ENCODE measurements at places on chromosomes 1 and 21.

DNA sequence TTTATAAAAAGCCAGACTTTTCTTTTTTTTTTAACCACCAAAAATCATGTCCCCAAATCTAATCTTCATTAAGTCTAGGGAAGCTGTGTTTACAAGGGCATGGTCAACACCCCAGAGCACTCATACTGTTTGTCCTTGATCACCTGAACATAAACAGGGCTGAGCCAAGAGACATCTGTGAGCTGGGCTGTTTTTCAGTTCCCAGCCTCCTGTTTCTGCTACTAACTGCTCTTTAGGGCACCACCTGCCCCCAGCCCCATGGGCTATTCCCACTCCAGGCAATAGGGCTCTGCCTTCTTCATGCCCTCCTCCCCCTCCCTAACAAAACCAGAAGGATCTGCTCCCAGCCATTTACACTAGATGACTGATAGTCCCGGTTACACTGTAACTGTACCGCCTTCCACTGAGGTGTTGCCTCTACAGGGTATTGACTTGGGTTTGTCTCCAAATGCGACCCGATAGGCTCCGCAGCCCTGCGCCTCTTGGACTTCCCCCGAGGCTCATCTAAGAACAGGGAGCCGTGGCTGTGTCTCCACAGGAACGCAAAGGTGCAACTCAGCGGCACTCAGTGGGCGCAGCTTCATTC, 11.7 kb upstream of the SLC26A9 start:
- no peak for DNase-seq

DNA sequence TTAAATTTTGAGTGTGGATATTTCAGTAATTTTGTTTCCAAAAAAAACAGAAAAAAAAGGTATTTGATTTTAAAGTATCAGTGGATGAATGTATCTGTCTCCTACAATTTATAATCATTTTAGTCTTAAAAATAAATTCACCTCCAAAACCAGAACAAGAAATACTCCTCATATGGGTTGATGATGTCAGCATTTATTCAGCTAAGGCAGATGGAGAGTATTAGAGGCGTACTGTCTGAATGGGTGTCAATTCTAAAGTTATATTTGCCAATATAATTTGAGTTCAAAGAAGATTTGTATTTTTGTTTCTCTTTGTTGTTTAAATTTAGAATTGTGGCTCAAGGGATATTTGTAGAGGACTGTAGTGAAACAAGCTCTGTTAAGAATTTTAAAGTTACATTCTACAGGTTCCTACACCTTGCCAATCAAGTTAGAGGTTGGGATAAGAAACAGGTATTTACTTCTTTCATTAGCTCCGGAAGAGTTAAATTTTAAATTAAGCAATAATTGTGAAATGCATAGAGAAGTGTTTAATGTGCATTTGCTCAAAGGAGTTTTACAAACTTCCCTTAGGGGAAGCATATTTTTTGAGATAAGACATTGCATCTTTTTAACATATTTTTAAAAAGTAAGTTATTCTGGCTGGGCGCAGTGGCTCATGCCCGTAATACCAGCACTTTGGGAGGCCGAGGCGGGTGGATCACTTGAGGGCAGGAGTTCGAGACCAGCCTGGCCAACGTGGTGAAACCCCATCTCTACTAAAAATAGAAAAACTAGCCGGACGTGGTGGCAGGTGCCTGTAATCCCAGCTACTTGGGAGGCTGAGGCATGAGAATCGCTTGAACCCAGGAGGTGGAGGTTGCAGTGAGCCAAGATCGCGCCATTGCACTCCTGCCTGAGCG, 1.2 kb downstream of the PLA2G4A start:
- no peak for DNase-seq

DNA sequence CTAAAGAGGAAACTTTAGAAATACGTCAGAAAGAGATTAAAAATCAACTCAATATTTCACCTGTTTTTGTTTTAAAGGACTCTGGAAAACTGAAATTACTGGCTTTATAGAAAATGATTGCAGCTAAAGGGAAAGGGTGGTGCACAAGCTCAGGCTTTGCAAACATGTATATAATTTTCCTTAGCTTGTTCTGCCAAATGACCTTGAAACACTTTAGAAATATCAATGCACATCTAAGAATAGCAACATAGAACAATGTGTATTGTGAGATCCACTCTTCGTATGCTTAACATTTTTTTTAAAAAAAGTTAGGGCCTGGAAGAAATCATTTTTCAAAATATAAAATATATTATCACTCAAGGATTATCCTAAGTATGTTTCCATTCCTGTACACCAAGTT, 143.9 kb downstream of the NTPCR start:
- DNase-seq = no peak

DNA sequence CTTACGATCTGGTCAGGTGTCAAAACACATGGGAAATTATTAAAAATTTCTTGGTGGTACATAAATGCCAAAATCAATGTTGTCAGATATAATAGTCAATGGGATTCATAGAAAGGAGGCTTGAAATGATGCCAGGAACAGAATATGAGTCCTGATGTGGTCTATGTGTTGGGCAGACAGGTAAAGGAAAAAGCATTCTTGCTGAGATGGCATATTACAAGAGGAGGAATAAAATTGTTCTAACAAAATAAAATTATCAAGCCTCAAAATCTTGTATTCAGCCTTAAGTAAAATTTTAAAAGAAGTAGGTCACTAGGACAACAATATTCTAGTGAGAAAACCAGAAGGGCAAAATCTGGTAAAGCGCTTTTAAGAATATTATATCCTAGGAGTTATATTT, 30.9 kb upstream of the EDEM3 start:
- no peak for DNase-seq

DNA sequence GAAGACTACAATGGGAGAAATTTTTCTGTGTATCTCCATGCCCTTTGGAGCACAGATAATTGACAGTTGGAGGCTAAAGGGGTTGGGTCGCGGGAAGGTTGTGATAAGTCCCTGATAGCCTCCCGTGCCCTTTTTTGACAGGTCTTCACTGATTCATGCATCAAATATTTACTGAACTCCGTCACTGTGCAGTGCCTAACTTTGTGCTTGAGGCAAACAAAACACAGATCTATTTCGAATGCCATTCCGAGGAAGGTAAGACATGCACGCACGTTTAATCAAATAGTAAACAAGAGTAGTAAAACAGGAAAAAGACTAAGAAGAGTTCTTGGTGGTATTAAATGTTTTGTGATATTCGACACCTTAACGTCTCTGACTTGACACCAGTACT, 494 bp upstream of the PIP5K1A start:
- DNase-seq = no peak

- no peak for DNase-seq
Measured at GRCh38 chr1:219686171-219686570, 73.3 kb upstream of the ZC3H11B start.

DNA sequence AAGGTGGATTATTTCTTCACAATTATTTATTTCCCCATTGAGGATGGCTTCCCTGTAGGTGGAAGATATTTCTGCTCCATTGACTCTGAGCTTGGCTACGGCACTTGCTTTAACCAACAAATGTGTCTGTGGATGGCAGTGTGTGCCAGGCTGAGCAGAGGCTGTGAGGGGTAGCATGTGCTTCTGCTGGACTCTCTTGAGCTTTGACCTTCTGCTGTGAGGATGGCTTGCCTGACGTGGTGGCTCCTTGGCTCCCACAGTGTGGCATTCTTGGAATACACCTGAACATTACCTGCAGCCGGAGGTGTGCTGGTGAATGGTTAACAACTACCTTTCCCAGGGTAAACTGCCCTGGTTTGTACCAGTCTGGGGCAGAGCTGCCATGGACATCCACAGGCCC, 46.8 kb downstream of the WDR3 start:
- no peak for DNase-seq

- DNase-seq = no peak
Measured at GRCh38 chr1:66954208-66954607, 29.4 kb downstream of the MIER1 start.

- DNase-seq = no peak
Measured at GRCh38 chr1:30323841-30324240, 399.5 kb downstream of the MATN1 start.

Measured in stimulated activated CD4-positive, alpha-beta T cell treated with anti-CD3 and anti-CD28 coated beads, Interleukin-12 subunit alpha, Interleukin-12 subunit beta, amount 100 ng/mL, for 4 hours (primary cell).